NCI-H460 (cell line): ENCODE measurements at places on chromosomes 2 and 18.

DNA sequence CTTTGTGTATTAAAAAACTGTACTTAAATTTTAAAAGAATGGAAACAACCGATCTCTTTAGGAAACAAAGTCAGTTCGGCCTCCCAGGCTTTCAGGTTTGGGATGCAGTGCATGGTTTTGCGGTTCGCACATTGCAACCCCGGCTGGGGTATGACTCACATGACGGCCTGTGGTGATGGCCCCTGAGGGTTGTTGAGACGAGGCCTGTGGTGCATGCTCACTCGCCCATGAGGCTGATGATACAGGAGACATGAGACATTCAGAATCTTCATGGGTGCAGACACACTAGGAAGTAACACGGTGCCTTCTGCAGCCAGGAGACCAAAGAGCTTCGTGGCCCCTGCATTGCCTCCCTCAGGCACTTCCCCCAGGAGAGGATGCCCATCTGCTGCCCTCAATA lies 724.6 kb upstream of the SALL3 start:
- DNase-seq: no peak

DNA sequence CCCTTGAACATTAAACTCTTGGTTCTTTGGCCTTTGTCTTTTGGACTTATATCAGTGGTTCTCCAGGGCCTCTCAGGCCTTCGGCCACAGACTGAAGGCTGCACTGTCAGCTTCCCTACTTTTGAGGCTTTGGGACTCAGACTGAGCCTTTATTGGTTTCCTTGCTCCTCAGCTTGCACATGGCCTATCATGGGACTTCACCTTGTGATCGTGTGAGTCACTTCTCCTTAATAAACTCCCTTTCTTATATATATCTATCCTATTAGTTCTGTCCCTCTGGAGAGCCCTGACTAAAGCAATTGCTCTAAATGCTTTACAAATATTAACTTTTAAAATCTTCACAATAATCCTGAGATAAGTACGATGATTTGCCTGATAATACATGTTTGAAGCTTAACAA lies 353.6 kb upstream of the TRIB2 start:
- DNase-seq: no peak

- DNase-seq: no peak
These were observed 95.3 kb downstream of the SMC6 start for GRCh38 chr2:17658251-17658843.

- DNase-seq: no peak
These were observed 259.7 kb downstream of the CMPK2 start for GRCh38 chr2:6605836-6606505.

GRCh38 chr2:108382196-108382595 lies 4.4 kb downstream of the SULT1C4 start:
- DNase-seq: no peak

DNA sequence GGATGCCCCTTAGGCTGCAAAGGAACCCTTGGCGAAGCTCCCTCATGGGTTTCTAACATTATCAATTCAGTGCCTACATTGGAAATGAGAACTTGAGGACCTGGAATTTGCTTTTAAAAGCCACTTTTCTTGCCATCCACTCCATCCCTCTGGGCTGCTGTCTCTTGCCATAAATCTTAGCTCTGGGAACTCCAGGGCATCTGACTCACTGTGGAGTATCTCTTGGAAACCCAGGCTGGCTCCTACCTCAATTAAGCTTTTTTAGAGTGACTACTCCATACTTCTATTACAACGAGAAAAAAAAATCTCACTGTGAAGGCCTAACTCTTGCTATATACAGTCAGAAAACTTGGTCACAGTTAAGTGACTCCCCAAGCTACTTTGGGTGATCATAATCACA lies 227.2 kb upstream of the SETBP1 start:
- no peak for DNase-seq

DNA sequence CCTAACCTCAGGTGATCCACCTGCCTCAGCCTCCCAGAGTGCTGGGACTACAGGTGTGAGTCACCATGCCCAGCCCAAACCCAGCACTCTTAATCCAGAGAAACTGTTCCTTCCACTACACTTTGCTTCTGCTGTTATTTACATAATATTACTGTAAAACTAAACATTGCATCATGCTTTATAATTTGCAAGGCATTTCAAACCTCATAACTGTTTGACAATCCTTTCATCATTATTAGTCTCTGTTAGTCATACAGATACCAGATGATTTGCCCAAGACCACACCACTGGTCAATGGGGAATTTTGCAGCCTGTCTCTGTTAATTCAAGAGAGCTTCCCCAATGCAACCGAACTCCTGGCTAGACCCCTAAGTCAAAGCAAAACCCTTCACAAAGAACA lies 338.3 kb downstream of the ALK start:
- no peak for DNase-seq

DNA sequence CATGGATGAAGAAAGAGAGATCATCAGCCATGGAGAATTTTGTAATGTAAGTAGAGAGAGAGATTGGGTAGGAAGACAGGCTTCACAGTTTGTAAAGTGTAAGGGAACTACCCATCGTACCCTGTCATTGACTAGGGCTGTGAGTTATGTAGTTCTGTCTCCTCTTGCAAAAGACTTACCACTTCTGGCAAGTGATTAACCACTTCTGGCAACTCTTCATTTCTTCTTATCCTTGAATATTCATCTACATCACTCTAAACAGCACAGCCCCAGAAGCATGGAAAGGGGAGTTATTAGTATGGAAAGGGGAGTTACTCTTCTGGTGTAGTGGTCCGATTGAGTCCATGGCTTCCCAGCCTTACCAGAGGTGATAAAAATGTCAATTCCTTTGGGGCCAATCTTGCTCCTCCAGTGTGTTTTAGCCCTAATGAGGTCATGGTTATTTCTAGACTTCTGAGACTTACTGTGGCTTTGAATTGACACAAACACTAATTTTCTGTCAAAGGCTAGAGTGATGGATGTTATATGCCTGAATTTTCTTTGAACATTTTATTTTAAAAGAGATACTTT lies 52.0 kb downstream of the STAT1 start:
- no peak for DNase-seq

DNA sequence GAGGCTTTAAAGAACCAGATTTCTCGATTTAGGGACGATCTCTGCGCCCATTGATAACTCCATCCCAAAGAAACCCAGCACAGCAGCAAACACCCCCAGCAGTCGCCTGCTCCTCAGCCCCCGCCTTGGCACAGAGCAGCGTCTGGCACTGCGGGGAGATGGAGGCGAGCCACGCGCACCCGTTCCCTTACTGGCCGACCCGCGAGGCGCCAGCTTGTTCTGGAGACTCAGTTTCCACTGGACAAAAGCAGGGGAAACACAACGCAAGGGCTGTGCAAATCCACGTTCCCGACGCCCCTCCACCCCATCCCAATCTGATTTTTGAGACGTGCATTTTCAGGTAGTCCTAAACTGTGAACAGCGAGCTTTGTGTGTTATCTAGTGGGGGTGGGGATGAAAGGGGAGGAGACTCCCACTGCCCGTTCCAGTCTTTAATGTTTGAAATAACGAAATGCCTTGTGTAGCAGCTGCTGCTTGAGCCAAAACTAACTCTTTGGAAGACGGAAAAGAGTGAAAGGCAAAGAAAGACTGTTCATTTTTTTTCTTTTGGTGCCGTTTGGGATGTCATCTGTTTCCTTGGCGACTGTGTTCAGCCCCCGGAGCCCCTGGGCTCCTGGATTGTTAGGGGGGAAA lies 143.2 kb downstream of the MEIS1 start:
- no peak for DNase-seq

DNA sequence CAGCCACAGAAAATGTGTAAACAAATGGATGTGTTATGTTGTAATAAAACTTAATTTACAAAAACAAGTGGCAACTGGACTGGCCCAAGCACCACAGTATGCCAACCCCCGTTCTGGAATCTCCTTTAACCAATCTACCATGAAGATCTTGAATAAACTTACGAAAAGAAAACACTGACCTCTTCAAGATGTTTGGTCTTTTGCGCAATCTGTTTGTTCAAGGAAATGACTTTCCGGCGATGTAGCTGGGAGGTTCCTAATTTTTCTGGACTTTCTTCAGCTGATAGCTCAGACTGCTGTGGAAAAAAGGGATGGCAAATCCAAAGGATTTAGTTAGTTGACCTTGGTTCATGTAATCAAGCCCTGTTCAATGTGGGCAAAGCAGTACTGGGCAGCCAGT lies 55.7 kb downstream of the CCDC93 start:
- DNase-seq: peak; percentile 88

DNA sequence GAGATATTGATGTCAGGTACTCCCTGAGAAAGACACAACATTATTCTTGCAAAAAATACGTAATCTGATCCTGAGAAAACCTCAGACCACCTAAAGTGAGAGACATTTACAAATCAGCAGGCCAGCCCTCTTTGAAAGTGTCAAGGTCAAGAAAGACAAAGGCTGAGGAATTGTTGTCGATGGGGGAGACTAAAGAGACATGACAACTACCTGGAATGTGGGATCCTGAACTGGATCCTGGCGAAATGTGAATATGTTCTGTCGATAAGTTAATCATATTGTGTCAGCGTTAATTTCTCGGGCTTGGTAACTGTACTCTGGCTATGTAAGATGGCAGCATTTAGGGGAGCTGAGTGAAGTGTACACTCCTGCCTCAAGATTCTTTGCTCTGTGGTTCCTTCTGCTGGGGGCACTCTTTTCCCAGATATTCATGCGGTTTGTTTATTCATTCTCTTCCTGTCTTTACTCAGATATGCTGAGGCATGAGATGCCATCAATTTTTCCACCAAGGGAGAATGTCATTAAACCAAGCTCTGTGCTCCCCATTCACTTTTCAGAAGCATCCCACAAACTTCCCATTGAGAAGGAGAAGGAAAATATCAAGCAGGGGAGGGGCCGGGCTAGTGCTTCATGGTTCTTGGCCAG lies 154.9 kb downstream of the CAPN13 start:
- no peak for DNase-seq

DNA sequence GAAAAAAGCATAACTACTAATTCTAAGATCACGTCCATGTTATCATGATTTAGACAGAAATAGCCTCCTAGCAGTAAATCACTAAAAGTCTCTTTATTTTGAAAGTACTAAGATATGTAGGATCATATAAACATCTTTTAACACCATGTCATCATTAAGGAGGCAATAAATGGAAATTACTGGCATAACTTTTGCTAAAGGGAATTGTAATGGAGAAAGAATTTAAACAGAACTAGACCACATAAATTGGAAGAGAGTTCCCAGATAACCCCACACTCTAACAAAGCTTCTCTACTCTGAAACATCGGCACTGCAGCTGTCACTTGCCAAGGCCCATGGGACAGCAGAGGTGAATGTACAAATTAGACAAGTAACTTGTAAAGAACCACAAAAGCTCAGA lies 29.5 kb downstream of the STK39 start:
- no peak for DNase-seq

- DNase-seq: no peak
These were observed 14.5 kb upstream of the XDH start for GRCh38 chr2:31429040-31429439.

DNA sequence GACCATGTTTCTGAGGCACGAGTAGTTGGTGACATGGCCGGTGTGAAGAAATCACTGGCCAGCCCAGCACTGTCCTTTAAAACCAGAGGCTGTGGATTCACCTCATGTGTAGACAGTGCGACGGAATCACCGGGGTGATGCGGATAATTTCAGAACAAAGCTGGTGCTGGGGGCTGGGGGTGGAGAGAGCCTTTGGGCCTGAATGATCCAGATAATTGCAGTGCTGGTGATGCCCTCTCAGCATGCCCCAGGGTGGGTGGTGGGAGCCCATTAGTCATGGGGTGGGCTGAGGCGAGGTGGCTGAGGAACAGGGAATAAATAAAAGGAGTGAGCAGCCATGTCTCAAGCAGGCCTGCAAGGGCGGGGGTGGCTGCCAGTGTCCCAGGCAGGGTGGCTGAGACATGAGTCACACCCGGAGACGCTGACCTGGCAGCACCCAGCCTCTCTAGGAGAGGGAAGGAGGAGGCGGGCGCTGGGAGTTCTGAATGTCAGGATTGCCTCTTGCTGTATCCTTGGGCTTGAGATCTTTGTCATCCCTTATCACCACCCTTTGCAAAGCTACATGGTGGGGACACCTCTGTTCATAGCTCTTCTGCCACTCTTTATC lies 151.1 kb upstream of the MSH6 start:
- DNase-seq: peak; percentile 52

DNA sequence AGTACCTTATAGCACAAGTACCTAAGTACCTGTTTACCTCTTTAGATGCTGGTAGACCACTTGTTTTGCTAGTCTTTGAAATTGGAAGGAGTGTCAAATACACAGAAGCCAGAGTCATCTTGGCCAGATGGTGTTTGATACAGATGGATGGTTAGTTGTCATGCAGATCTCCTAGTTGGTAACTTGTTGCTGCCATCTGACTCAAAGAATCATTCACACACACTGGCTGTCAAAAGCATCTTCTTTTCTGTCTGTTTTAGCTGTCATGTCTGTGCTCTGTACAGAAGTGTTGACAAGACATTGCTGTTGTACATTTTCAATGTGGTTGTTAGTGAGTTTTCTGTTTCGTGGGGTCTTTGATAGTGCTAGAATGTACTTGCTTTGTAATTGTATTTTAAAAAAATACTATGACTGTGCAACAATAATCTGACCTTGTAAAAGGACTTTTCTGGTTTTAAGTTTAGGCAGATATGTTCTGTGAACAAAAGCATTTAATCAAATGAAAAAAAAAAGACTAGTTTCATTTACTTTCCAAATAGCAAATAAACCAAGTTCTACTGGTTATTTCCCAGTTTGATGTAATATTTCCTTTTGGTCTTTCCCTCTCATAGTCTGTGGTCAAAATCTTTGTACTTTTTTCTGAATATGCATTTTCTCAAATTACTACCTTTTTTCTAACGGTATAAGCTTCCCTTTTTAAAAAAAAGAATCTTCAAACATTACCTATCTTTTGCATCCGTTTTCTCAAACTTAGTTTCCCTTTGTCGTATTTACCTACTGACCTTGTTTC lies 39.9 kb downstream of the TANK start:
- DNase-seq: no peak

GRCh38 chr2:165699946-165700345 lies 94.1 kb downstream of the GALNT3 start:
- no peak for DNase-seq

DNA sequence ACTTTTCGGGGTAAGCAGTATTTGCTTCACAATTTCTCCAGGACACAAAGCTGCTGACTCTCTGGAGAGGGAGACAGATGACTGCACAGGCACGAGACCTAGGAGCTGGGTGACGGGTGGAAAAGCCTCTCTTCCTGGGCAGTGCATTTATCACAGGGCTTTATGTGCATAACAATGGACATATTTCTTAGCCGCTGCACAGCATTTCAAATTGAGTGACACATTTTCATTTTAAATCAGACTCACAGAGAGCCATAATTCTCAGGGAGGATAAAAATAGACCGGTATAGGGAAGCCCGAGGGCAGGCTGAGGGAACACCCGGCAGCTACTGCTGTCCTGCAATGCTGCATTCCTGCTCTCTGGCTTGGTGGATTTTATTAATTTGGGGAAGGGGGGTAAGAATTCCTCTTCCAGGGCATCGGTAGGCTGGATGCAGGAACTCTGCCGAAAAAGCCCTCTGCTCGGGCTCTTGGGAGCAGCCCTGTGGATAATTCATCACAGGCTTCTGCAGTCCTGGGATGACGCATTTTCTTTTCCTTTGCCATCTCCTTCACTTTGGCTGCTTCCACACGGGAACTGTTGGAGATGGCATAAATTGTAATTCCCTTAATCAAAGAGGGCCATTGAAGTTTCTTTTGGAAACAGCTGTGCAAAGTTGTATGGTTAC lies 108.1 kb upstream of the ACAA2 start:
- DNase-seq: no peak
